ENCODE measurements at places on chromosomes 1 and 21. TPM values are rescaled to one million over a fixed set of nuclear protein-coding genes. Genes with fewer than 3 reads are reported as not detected.

The HCN3 gene
- polyA plus RNA-seq: 22.3 TPM

The KCNK1 gene
- polyA plus RNA-seq: 31.4 TPM

The LHX8 gene
- polyA plus RNA-seq: not detected

The DTL gene
- polyA plus RNA-seq: 26.4 TPM

- no peak for DNase-seq
Measured at GRCh38 chr1:32257227-32257508, 6.1 kb downstream of the LCK start.

GRCh38 chr1:25447547-25447946 lies 16.9 kb downstream of the MACO1 start:
- DNase-seq: no peak

DNA sequence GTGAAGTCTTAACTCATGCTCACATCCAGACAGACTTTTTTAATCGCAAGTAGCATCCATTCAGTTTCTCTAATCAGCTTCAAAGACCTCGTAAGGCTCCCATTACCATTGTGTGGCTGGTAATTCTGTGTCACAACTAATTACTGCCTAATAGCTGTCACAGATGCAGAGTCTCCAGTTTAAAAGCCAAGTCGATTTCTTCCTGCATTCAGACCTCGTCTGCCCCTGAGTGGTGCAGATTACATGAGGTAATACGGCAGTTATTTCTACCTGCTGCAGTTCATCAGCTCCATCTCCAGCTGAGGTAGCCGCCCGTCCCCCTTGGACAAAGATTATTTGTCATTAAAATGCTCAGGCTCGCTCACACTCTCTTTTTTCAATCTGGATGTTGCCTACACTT lies 34.4 kb upstream of the OLIG2 start:
- no peak for DNase-seq

DNA sequence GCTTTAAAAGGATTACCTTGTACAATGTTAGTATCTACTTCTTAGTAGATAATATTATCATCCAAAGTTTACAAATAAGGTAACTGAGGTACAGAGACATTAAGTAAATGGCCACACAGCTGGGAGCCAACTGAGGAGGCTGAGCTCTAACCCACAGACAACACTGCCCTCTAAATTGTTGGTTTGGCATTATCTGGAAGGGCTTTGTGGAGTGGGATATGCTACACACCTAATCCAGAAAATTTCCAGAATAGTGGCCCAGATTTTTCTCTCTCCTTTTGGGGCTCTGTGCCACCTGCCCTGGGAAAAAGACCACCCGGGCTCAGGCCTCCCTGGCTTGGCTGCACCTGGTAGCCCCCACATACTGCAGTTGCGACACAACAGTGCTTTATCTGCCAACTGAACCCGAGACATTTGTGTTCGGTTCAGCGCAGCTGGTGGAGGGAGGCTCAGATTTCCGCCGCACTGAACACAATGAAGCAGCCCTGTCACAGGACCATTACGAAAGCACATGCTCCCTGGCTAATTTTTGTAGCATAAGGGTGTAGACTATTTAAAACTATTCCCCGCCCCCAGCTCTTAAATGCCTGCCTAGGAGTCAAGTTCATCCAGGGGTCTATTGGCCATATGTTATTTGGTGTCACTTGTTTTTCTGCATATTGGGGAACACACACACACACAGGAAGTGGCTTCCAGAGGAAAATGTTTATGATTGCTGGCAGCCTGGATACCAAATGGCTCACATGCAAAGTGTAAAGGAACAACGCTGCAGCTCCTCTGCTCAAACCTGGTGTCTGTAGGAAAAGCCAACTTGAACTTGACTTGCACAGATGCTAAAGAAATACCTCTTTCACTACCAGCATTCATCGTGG lies 92.3 kb upstream of the ESRRG start:
- peak; percentile 76 for DNase-seq

- DNase-seq: no peak
Measured at GRCh38 chr1:109239409-109240068, 9.8 kb upstream of the CELSR2 start.

- no peak for DNase-seq
Measured at GRCh38 chr1:81654147-81654546, 146.6 kb upstream of the ADGRL2 start.

DNA sequence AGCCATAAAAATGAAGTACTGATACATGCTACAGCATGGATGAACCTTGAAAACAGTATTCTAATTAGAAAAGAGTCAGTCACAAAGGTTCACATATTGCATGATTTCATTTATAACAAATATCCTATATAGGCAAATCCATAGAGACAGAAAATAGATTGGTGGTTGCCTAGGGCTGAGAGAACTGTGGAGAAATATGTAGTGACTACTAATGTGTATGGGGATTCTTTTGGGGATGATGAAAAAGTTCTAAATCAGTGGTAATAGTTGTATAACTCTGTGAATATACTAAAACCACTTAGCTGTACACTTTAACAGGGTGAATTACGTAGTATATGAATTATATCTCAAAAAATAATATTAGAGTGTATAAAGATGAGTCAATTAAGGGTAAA lies 45.8 kb downstream of the RNF115 start:
- no peak for DNase-seq

- no peak for DNase-seq
Measured at GRCh38 chr1:7000720-7001119, 215.5 kb downstream of the CAMTA1 start.

DNA sequence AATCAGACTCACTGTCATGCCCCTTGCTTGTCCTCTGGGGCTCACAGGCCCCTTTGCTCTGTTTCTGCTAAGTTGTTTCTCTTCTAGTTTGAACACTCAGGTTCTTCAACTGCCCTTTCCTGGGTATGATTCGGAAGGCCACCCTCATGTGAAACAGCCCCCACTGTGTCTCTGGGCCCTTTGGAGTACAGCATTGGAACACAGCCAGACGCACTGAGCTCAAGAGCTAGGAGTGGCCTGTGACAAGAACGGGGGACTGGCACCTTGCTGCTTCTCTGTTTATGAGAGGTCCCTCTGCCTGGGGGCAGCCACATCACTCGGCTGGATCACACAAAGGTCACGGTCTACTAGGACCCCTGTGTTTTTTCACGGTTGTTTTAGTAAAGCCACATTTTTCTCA lies 114.4 kb upstream of the ZC3H12A start:
- DNase-seq: no peak
